Natural killer cell (primary cell): ENCODE measurements at places on chromosomes 4 and X.

DNA sequence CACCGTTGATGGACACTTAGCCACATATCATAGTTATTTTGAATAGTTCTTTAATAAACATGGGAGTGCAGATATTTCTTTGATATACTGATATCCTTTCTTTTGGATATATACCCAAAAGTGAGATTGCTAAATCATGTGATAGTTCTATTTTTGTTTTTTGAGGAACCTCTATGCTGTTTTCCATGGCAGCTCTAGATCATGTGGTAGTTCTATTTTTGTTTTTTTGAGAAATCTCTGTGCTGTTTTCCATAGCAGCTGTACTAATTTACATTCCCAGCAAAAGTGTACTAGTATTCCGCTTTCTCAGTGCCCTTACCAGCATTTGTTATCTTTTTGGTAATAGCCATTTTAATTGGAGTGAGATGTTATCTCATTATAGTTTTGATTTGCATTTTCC, 3.6 kb downstream of the SH3BGRL start:
- no peaks in the 10 kb centered on the region for H3K27me3 ChIP-seq
- H3K4me1 ChIP-seq = peaks cover 2% of the 10 kb centered on the region
- no peak for DNase-seq

GRCh38 chr4:61217222-61217621, 17.1 kb downstream of the ADGRL3 start:
- no peaks in the 10 kb centered on the region for H3K4me1 ChIP-seq
- H3K27me3 ChIP-seq = no peaks in the 10 kb centered on the region
- H3K36me3 ChIP-seq = no peaks in the 10 kb centered on the region
- DNase-seq = no peak

- H3K27me3 ChIP-seq = no peaks in the 10 kb centered on the region
- H3K36me3 ChIP-seq = no peaks in the 10 kb centered on the region
- no peak for DNase-seq
Measured at GRCh38 chr4:150363721-150364688, 217.9 kb upstream of the MAB21L2 start.

DNA sequence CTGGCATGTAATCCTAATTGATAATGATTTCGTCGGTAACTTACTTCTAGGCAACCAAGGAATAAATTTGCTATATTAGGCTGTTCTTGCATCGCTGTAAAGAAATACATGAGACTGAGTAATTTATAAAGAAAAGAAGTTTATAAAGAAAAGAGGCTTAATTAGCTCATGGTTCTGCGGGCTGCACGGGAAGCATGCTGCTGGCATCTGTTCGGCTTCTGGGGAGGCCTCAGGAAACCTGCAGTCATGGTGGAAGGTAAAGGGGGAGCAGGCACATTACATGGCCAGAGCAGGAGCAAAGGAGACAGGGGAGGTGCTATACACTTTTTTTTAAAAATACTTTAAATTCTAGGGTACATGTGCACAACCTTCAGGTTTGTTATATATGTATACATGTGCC, 290.2 kb downstream of the STK32B start:
- no peaks in the 10 kb centered on the region for H3K36me3 ChIP-seq
- DNase-seq = no peak
- no peaks in the 10 kb centered on the region for H3K4me1 ChIP-seq

- DNase-seq = no peak
- no peak overlapping the region for H3K27ac ChIP-seq
- H3K36me3 ChIP-seq = no peaks in the 10 kb centered on the region
- no peaks in the 10 kb centered on the region for H3K27me3 ChIP-seq
Measured at GRCh38 chr4:121485190-121485804, 104.5 kb upstream of the QRFPR start.

DNA sequence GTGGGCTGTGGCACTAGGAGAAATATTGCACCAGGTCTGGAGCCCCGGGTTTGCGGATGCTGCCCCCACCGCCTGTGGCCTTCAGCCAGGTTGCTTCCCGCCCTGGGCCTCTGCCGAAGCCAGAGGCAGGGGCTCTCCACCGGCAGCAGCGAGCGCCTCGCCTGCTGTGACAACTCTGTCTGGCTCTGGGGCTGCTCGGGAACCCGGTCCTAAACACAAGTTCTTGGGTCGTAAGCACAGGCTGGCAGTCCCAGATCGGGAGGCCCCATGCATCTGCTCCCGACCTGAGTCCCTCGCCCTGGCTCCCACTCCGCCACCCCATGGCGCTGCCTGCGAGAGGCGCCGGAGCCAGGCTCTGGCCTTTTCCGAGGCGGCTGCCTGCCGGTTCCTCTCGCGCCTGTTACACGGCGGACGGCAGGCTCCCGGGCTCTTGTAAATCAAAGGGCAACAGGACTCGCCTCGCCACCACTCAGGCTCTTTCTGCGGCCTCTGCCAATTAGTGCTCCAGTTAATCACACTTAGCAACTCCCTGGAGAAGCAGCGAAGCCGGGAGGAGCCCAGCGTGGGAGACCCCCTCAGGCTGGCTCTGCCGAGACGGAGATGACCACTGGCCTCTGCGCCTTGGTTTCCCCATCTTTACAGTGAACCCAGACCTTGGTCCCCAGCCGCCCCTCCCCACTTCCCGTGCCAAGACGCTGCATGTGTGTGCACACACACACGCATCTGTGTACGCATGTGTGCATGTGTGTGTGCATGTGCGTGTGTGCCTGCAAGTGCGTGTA, 109.2 kb downstream of the DCTD start:
- H3K27ac ChIP-seq = no peak overlapping the region
- H3K4me3 ChIP-seq = no peak overlapping the region
- no peaks in the 10 kb centered on the region for H3K27me3 ChIP-seq
- H3K4me1 ChIP-seq = peaks cover 36% of the 10 kb centered on the region
- H3K36me3 ChIP-seq = no peaks in the 10 kb centered on the region

GRCh38 chr4:100889898-100890297, 372.1 kb upstream of the EMCN start:
- no peaks in the 10 kb centered on the region for H3K4me1 ChIP-seq
- no peaks in the 10 kb centered on the region for H3K36me3 ChIP-seq
- H3K27me3 ChIP-seq = no peaks in the 10 kb centered on the region
- H3K4me3 ChIP-seq = no peak overlapping the region
